ENCODE measurements at places on chromosomes 2 and 18.

GRCh38 chr2:127052057-127052770, 54.7 kb downstream of the BIN1 start:
- DNase-seq = no peak

- DNase-seq = no peak
Measured at GRCh38 chr18:12639990-12640880, 17.7 kb downstream of the SPIRE1 start.

- no peak for DNase-seq
Measured at GRCh38 chr2:201185863-201186262, 2.9 kb downstream of the CASP10 start.

- DNase-seq = no peak
Measured at GRCh38 chr2:237732070-237732469, 66.5 kb upstream of the RBM44 start.

GRCh38 chr2:134301099-134301927, 47.4 kb downstream of the MGAT5 start:
- no peak for DNase-seq

- no peak for DNase-seq
Measured at GRCh38 chr2:64419596-64420165, 34.3 kb upstream of the LGALSL start.

Data from stimulated activated naive B cell treated with anti-CD40 and anti-IgM and Interleukin-4, amounts not matched to agents 10 μg/mL and 1 μg/mL and 100 μg/mL, for 72 hours (primary cell).